BJ (cell line): ENCODE measurements at places on chromosomes 7 and 10.
A peak's percentile ranks its signal among the peaks of the same experiment; 100 is the strongest.

- no peak for DNase-seq
These were observed 972.5 kb upstream of the CELF2 start for GRCh38 chr10:10044922-10045764.

- no peak for DNase-seq
These were observed 32.0 kb upstream of the ARHGAP22 start for GRCh38 chr10:48636901-48637300.

GRCh38 chr10:78727728-78728127 is 341.0 kb upstream of the ZMIZ1 start:
- no peak for DNase-seq

- DNase-seq = no peak
These were observed 61.2 kb upstream of the INPP5A start for GRCh38 chr10:132476146-132477065.

DNA sequence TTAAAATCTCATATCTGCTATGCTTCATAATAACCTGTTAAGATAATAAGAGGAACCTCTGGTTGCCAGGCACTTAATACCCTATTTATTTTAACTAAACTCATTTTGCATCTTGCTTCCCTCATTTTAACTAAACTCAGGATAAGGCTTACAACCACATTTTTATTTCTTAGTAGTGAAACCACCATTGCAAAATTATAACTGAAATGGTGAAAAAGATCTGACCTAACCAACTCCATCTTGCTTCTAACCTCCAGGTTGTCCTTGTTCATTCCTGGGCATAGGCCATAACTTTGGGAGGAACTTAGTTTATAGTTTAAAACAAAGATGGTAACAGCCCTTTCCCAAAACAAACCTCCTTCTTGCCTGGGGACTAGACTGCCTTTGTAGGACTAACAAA is 6.0 kb downstream of the FAM3C start:
- DNase-seq = no peak

DNA sequence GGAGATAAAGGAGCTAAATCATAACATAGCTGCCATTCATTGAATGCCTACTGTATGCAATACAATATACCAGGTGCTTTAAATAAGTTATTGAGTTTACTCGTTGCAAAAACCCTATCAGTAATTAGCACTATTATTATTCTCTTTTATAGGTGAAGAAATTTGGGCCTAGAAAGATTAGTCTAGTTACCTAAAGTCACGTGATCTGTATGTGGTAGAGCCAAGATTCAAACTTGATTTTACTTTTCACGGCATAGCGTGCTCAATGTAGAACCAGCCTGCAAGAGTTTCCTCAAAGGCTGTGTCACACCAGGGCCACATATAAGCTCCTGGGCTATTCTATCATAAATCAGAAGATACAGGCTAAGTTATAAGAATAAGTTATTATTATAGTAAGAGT is 439.9 kb downstream of the GFRA1 start:
- no peak for DNase-seq

- DNase-seq = no peak
These were observed 11.6 kb downstream of the MLXIPL start for GRCh38 chr7:73612598-73613269.

- no peak for DNase-seq
These were observed 55.1 kb downstream of the FAM53B start for GRCh38 chr10:124688889-124689670.

DNA sequence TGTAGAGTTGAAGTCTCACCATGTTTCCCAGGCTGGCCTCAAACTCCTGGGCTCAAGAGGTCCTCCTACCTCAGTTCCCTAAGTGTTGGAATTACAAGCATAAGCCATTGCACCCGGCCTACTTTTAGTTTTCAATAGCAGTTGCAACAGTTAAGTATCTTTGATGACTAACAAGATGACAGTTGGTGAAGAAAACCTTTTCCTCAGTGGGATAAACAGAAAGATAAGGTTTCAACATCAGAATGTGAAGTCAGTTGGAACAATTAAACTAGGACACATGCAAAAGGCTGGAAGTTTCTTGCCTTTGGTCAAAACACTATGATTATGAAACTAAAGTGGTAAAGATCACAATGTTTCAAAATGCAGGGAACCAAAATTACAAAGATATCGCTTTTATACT is 169.2 kb downstream of the ZNF438 start:
- DNase-seq = peak; percentile 46

DNA sequence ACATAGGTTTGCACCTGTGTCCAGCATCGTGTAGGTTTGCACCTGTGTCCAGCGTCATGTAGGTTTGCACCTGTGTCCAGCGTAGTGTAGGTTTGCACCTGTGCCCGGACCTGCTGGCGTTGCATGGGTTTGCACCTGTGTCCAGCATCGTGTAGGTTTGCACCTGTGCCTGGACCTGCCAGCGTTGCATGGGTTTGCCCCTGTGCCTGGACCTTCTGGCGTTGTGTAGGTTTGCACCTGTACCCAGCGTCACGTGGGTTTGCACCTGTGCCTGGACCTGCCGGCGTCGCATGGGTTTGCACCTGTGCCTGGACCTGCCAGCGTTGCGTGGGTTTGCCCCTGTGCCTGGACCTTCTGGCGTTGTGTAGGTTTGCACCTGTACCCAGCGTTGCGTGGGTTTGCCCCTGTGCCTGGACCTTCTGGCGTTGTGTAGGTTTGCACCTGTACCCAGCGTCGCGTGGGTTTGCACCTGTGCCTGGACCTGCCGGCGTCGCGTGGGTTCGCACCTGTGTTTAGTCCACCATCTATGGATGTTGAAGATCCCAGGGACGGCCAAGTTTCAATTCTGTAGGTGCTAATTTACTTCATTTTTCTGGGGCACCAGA is 158.0 kb downstream of the WDR37 start:
- no peak for DNase-seq

DNA sequence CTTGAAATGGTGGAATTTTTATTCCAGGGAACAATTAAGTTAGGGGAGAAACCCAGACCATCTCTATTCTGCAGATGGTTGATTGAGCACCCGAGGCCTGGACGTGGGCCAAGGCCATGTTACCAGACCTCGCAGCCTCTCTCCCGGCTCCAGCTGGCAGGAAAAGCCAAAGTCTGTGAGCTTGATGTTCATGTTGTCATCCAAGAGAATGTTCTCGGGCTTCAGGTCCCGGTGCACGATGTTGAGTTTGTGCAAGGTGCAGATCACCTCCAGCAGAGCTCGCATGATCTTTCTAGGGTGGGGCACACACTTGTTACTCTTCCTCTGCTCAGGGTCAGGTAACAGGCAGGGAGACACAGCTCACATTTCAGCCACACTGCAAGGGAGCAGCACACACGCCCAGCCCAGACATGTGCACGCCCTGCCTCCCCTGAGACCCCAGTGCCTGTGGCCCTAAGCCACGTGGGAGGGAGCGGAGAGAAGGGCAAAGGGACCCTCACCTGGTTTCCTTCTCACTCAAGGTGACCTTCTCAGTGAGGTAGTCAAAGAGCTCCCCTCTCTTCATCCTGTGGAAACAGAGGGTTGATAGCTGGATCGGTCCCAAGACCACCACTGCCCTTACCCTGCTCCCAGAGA is 9.5 kb downstream of the PHKG1 start:
- DNase-seq = no peak

DNA sequence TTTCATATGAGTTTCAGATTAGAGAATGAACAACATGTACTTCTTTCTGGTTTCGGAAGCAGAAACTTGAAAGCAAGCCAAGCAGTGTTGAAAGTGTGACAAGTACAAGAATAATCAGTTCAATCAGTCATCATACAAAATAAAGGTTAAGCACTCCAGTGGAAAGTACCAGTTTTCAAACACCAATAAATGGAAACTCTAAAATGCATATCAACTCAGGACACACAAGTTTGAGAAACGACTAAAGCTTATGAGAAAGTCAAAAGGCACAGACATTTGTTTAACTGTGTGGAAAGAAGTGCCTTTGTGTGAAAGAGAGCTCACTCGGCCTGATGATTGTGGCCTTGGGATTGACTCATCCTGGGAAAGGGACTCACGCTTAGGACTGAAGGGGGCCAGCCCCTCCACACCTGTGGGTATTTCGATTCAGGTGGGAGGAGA is 60.6 kb upstream of the AKR1C1 start:
- DNase-seq = no peak
